ENCODE measurements at places on chromosomes 2 and 18.

- DNase-seq, result no peak
Measured at GRCh38 chr18:58402247-58402646, 226.6 kb downstream of the ALPK2 start.

DNA sequence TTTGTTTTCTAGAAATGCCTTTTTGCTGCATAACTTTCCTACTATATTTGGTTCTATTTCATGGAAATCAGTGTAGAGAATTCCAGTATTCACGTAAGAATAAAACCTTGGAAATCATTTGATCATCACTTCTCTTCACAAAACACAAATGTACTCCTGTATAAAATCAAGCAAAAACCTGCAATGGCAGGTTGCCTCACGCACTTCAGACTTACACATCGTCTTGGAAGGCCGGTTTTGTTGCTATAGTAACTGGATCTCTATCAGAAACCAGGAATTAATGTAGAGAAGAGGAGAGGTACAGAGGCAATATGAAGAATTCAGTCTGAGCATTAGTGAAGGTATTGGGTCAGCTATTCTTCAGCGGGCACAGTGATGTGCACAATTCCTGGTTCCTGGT, 370.7 kb upstream of the CYRIA start:
- no peak for DNase-seq

DNA sequence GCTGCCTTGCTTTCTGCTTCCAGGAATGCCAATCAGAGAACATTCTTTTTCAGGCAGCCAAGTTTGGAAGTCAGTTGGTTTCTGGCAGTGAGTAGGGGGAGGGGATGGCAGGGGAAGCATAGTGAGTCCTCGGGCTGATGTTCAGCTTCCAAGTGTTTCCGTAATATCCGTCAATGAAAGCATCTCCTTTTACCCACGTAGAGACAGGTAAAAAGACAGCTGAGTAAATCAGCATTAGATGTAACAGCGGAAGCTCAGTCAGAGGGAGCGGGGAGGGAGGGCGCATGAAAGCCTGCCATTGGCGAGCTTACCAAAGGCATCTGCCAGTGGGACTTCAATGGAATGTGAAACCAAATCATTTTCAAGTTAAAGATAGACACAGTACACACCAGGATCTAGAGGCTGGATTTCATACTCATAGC, 117.1 kb upstream of the DTNA start:
- DNase-seq, result no peak

- no peak for DNase-seq
Measured at GRCh38 chr2:31088504-31089195, 49.6 kb downstream of the GALNT14 start.

GRCh38 chr2:16121986-16122390, 181.6 kb downstream of the MYCN start:
- no peak for DNase-seq

GRCh38 chr18:11760498-11761167, 71.6 kb downstream of the GNAL start:
- DNase-seq, result no peak

DNA sequence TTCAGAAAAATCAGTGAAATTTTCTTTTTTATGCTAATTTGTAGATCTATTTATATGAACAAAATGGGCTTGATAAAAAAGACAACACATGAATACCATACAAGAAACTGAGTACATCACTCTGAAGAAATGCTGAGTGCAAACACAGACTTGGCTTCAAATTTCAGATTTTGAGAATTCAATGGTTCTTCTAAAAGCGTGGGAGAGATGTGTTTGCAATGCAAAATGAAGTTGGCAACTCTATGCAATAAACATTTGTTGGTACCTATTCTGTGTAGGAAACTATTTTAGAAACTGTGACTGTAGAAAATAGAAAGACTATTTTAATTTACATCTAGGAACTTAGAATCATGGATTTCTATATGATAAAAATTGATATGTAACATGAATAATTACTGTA, 1834.1 kb upstream of the CELF4 start:
- DNase-seq, result no peak

DNA sequence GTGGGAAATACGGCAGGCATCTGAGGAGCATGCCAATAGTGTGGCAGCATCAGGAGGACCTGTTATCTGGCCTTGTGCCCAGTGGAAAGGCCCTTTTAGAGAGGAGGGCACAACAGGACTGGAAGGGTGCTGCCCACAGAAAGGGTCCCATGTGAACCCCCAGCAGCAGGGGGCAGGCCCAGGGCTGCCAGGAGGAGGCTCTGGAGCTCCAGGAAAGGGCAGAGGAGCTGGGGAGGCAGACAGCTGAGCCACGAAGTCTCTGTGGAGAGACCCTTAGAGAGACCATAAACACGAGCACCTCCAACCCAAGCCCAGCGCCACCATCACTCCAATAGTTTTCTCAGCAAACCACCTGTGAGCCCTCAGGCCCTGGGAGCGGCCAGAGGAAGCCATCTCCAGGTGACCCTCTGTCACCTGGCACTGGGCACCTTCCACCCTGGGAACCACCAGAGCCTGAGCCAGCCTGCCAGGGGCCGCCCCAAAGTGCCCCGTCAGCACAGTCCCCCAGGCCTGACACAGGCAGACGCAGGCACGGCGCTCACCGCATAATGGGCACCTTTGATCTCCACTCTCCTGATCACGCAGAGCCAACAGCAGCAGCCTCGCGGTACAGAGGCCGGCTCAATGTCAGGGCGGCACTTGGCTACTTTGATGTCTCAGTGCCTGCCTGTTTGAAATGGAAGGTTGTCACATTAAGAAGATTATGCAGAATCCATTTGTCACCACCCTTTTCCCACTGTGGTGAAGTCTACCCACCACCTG, 162.5 kb upstream of the RAB6C start:
- no peak for DNase-seq

GRCh38 chr2:75416420-75417342, 144.1 kb downstream of the EVA1A start:
- no peak for DNase-seq

GRCh38 chr2:100143286-100143685, 896 bp upstream of the AFF3 start:
- no peak for DNase-seq

Data from stimulated activated CD4-positive, alpha-beta T cell treated with anti-CD3 and anti-CD28 coated beads, Interleukin-4, amount 100 ng/mL, for 4 hours (primary cell).